Prostate gland (tissue), 2 donors: ENCODE measurements at places on chromosomes 11 and 22. TPM values are rescaled to one million over a fixed set of nuclear protein-coding genes. Genes with fewer than 3 reads are reported as not detected.

DNA sequence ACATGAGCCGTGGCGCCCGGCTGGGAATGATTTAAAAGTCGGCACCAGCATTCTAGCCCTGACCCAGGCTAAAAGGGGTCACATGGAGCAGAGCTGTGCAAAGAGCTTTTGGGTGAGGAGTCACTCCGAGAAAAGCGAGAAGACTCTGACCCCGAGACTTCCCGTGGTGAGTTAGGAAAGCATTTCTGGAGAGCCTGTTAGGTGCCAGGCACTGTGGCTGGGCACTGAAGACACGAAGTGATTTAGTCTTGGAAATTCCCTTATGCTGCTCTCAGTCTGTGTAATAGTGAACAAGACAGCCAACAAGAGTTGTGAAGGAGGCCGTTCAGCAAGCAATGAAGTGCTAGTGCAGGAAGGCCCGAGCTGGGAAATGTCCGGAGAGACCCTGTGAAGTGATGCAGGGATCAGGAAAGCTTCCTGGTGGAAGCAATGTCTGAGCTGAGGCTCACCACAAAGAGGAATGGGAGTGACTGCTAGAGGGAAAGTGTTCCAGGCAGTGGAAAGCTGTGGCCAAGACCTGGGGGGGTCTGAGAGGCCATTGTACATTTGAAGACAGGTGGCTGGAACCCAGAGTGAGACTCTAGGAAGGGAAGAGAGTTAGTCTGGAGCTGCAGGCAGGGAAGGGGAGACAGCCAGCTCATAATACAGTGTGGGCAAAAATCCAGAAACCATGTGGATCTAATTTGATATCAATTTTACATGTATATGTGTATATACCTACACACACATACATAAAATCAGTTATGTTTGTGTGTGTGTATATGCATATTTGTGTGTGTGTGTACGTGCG, 31.6 kb downstream of the MARK2 start:
- H3K27ac ChIP-seq = peak overlapping the region; percentile 86
- no peaks in the 10 kb centered on the region for H3K27me3 ChIP-seq
- DNase-seq = no peak
- H3K4me1 ChIP-seq = peaks cover 57% of the 10 kb centered on the region

- H3K4me3 ChIP-seq = no peak overlapping the region
- H3K27me3 ChIP-seq = no peaks in the 10 kb centered on the region
- no peak overlapping the region for H3K27ac ChIP-seq
- no peaks in the 10 kb centered on the region for H3K36me3 ChIP-seq
- H3K4me1 ChIP-seq = no peaks in the 10 kb centered on the region
Observed at GRCh38 chr11:94751218-94751609, 16.9 kb upstream of the AMOTL1 start.

SMIM35 gene
- 0.09 TPM for total RNA-seq

DNA sequence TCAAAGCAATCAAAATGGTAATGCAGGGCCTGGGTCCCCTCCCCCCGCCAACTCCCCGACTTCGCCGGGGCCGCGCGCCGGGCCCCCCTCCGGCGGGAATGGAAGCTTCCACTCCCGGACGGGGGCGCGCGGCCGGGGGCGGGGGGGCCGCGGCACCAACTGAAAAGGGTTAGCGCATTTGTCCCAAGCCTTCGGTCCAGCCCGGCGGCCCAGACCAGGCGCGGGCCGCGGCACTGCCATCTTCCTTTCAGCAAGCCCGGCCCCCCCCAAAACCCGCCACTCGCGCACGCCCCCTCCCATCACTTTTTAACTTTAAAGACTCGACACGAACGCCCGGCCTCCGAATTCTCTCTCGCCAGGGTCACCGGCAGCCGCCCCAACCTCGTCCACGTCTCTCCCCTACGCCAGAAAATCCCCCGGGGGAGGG, 2.8 kb downstream of the PHF21B start:
- H3K4me1 ChIP-seq = peaks cover 3% of the 10 kb centered on the region
- H3K27me3 ChIP-seq = no peaks in the 10 kb centered on the region
- H3K27ac ChIP-seq = peak overlapping the region; percentile 95
- no peaks in the 10 kb centered on the region for H3K36me3 ChIP-seq
- peak; percentile 43 for DNase-seq

GRCh38 chr22:49155770-49156580, 671.7 kb downstream of the BRD1 start:
- H3K36me3 ChIP-seq = no peaks in the 10 kb centered on the region
- no peak overlapping the region for H3K4me3 ChIP-seq
- peaks cover 23% of the 10 kb centered on the region for H3K27me3 ChIP-seq
- DNase-seq = no peak
- H3K27ac ChIP-seq = no peak overlapping the region

DNA sequence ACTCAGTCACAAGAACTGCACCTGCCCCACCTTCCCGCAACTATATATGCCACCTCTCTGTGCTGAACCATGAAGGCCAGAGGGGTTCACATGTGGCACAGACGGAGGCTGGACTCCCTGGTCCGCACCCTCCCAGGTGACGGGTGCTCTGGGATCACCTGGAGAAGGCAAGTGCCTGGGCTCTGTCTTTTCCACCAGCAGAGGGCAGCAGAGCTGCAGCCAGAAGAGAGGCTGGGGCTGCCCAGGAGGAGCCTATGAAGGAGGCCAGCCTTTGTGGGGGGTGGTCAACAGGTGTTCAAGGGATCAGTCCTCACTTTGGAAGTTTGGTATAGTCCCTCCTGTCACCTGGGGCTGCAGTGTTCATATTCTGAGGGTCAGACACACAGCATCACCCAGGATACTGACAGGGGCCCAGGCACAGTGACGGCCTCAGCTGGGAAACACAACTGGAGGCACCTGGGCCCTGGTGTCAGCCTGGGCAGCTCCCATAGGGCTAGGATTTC, 39.2 kb upstream of the IGLL5 start:
- no peaks in the 10 kb centered on the region for H3K27me3 ChIP-seq
- no peak overlapping the region for H3K27ac ChIP-seq
- no peak overlapping the region for H3K4me3 ChIP-seq
- DNase-seq = peak; percentile 65

- no peak overlapping the region for H3K27ac ChIP-seq
- H3K27me3 ChIP-seq = no peaks in the 10 kb centered on the region
- peaks cover 21% of the 10 kb centered on the region for H3K36me3 ChIP-seq
- no peak overlapping the region for H3K4me3 ChIP-seq
Observed at GRCh38 chr22:50276143-50276542, 6.0 kb upstream of the MAPK11 start.

DNA sequence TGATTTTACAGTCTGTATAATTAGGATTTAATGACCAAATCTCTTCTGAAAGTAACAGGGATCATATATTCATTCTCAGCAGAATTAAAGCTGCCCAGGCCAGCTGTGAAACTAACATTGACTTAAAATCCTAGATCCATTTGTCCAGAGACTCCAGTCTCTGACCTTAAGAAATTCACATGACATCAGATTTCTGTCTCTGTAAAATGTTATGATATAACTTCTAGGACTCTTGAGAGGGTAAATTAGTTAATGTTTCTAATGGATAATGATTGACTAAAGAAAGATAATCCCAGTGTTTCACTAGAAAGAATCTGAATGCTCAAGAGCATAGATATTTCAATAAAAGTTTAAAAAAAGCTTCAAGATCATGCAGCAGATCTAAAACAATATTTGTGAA, 6.3 kb downstream of the NOX4 start:
- no peak overlapping the region for H3K27ac ChIP-seq
- no peak for DNase-seq
- H3K36me3 ChIP-seq = no peaks in the 10 kb centered on the region
- no peak overlapping the region for H3K4me3 ChIP-seq
- H3K4me1 ChIP-seq = no peaks in the 10 kb centered on the region

- H3K4me1 ChIP-seq = peaks cover 4% of the 10 kb centered on the region
- peak overlapping the region; percentile 94 for H3K27ac ChIP-seq
- no peaks in the 10 kb centered on the region for H3K27me3 ChIP-seq
- DNase-seq = peak; percentile 64
- no peaks in the 10 kb centered on the region for H3K36me3 ChIP-seq
Observed at GRCh38 chr11:76781807-76782530, 1.2 kb upstream of the TSKU start.

TRPT1 gene
- 63.6 TPM for total RNA-seq

DNA sequence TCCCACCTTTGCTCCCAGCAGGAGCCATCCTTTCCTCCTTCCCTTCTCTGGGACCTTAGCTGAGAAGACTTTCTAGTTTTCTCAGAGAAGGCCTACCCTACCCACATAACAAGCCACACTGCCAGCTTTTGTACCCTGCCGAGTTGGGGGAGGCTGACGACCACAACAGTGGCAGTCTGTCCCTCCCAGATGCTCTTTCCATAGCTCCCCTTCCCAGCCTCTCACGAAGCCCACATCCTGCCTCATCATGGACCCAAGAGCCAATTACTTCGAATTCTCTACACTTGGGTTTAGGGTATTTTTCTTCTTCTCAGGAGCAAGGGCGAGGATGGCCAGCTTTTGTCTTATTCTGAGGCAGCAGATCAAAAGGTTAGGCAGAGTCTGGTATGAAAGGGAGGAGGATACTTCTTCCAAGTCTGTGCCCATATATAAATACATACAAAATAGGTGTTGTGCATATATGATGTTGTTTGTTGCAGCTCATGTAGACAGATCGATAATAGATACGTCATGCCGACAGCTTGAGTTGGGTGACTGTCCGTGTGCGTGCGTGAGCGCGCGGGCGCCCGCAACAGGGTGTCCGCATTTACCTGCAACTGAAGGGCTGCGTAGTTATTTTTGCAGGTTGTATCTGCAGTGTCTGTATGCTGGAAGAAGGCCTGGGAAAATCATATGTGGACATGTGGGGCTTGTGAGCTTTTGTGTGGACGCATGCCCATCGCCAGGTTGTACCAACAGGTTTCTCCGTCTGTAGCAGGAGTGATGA, 846 bp upstream of the NRGN start:
- DNase-seq = no peak
- no peaks in the 10 kb centered on the region for H3K36me3 ChIP-seq
- no peaks in the 10 kb centered on the region for H3K27me3 ChIP-seq
- H3K4me1 ChIP-seq = no peaks in the 10 kb centered on the region
- no peak overlapping the region for H3K27ac ChIP-seq

C22orf42 gene
- total RNA-seq = not detected

HBG2 gene
- not detected for total RNA-seq

GRCh38 chr11:78323363-78323762, 94.3 kb downstream of the GAB2 start:
- no peak for DNase-seq
- H3K4me3 ChIP-seq = no peak overlapping the region
- H3K4me1 ChIP-seq = no peaks in the 10 kb centered on the region
- H3K27ac ChIP-seq = no peak overlapping the region

DNA sequence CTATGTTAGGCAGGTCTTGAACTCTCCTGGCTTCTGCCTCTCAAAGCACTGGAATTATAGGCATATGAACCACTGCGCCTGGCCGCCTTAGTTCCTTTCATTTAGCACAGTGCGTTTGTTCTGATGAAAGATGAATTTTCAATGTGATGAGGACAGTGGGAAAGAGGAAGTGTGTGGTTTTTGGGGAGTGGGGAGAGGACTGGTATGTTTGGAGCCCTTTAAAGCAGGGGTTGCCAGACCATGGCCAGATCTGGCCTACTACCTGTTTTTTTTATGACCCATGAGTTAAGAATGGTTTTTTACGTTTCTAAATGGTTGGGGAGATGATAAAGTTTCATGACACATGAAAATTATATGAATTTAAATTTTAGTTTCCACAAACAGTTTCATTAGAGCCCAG, 12.5 kb downstream of the ATXN10 start:
- H3K27ac ChIP-seq = no peak overlapping the region
- H3K36me3 ChIP-seq = no peaks in the 10 kb centered on the region
- H3K4me1 ChIP-seq = peaks cover 8% of the 10 kb centered on the region
- H3K4me3 ChIP-seq = no peak overlapping the region
- no peaks in the 10 kb centered on the region for H3K27me3 ChIP-seq

- peak; percentile 52 for DNase-seq
- no peaks in the 10 kb centered on the region for H3K36me3 ChIP-seq
- no peak overlapping the region for H3K27ac ChIP-seq
- H3K4me3 ChIP-seq = no peak overlapping the region
Observed at GRCh38 chr11:118290923-118291322, 13.6 kb upstream of the CD3E start.

- no peaks in the 10 kb centered on the region for H3K27me3 ChIP-seq
- no peaks in the 10 kb centered on the region for H3K4me1 ChIP-seq
- DNase-seq = no peak
Observed at GRCh38 chr11:123798513-123799252, 7.5 kb downstream of the OR6M1 start.

DGCR6 gene
- 2.7 TPM for total RNA-seq

DNA sequence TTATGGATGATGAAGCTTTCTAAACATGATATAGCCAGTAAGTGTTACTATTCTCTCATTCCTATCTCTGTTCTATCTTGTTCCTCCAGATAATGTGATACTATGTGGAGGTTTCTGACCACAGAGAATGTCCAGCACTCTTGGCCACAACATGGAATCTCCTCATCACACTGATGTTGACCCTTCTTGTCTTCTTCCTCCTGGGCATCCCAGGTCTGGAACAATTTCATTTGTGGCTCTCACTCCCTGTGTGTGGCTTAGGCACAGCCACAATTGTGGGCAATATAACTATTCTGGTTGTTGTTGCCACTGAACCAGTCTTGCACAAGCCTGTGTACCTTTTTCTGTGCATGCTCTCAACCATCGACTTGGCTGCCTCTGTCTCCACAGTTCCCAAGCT, 9.9 kb upstream of the OR56B1 start:
- no peak overlapping the region for H3K4me3 ChIP-seq
- DNase-seq = no peak
- H3K36me3 ChIP-seq = no peaks in the 10 kb centered on the region
- no peaks in the 10 kb centered on the region for H3K4me1 ChIP-seq

CRYBB2 gene
- not detected for total RNA-seq
